CD4-positive, alpha-beta T cell (primary cell): ENCODE measurements at places on chromosomes 5 and 9.
A peak's percentile ranks its signal among the peaks of the same experiment; 100 is the strongest.

- DNase-seq, result no peak
Observed at GRCh38 chr9:92293075-92293354, 482 bp downstream of the IARS1 start.

DNA sequence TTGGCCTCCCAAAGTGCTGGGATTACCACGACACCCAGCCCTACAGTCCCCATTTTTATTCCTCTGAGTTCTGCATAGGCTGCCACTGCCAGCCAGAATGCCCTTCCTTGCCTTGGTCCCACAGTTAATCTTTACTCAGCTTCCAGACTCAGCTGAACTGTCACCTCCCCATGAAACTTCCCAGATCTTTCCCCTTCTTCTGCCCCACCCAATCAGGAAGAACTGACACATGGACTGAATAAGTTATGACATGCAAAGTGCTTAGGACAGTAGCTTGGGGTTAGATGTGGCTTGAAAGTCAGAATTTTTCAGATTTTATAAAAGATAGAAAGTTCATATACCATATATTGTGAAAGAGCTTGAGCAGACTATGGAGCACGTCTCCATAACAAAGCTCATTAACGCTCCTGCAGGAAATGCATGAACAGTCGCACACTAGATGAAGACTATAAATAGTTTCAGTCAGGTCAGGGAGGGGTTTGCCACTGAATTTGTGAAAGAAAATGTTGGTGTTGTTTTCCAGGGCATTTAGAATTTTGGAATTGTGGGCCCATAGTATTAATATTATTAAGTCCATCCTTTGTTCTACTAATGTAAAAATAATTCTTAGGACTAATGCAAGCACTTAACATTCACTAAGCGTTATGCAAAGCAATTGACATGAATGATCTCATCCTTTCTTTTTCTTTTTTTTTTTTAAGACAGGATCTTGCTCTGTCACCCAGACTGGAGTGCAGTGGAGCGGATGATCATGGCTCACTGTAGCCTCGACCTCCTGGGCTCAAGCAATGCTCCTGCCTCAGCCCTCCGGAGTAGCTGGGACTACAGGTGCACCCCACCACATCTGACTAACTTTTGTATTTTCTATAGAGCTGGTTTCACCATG, 36.1 kb upstream of the DENND1A start:
- no peak for DNase-seq

- no peak for DNase-seq
Observed at GRCh38 chr5:31270396-31270795, 76.9 kb downstream of the CDH6 start.

DNA sequence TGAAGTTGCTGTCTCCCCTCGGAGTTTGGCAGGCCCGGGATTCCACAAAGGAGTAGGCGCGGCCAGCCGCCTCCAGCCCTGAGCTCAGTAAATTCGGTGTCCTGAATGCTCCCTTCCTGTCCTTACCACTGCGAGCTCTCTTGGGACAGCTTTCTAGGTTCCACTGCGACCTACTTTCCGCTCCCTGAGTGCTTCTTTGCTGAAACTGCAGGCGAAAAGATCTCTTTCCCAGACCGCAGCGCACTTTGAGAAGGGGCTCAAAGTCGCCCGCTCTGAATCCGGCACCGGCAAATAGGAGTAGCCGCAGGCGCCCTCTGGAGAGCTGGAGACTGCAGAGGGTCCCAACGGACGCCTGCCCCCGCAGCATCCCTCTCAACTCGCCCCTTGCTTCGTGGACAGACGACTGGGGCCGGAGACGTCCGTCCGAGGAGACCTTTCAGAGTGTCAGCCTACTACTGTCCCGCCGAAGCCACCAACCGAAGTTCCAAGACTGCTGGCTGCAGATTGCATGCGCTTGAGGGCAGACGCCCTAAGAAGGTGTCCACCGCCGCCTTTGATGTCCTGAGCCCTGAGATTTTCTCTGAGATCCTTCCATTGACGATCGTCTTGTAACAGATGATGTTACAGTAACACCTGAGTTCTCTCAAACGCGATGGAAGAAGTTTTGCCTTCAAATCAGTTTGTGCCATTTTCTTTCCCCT, 96.0 kb downstream of the ANXA2R start:
- DNase-seq, result no peak

DNA sequence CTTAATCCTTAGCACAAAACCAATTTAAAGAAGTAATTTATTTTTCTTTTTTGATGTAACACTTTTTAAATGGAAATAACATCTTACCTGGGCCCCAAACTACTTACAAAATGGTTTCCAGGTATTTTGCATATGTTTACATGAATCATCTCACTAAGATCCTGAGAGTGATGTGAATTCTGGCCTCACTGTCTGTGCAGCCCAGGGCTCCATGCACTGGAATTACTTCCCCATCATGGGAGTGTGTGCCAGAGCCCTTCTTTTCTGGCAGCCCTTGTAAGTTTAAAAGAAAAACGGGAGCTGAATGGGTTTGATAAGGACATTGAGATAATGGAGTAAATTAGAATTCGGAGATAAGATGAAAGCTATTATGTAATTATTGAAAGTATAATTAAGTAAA, 12.2 kb upstream of the F2R start:
- no peak for DNase-seq

DNA sequence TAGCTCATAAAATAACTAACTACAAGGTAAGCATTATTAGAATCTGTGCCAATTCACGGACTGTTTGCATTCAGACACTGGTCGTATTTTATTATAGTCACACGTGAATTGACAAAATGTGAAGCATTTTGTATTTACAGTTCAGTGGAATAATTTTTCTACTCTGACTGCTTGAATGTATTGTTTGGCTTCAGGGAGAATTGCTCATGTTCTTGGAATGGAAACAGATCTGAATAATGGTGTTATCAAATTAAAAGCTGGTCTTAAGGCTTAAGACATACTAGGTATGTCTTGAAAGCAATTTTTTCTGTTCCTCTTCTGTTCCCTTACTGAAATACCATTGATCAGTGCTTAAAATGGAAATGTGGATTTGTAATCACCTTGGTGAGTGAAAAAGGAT, 543.7 kb upstream of the TLE4 start:
- DNase-seq, result no peak

- DNase-seq, result no peak
Observed at GRCh38 chr9:79742110-79742721, 170.5 kb downstream of the TLE4 start.

DNA sequence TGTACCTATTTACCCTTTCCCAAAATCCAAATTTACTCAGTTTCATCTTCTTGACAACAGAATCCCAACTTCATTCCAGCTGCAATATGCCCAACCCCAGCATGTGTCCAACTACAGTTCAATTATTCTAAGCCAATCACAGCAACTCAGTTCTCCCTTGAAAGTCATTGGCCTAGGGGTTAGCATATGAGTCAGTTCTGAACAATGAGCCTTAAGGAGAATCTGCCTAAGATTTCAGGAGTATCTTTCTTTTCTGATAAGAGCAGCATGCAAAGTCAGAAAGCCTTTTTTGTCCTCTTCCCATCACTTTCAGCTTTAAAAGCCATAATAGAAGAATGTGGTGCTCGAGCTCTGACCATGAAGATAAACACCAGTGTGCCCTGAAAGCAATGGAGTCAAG, 44.4 kb upstream of the RASGRF2 start:
- no peak for DNase-seq

GRCh38 chr5:123359454-123360200, 63.6 kb downstream of the CEP120 start:
- no peak for DNase-seq

DNA sequence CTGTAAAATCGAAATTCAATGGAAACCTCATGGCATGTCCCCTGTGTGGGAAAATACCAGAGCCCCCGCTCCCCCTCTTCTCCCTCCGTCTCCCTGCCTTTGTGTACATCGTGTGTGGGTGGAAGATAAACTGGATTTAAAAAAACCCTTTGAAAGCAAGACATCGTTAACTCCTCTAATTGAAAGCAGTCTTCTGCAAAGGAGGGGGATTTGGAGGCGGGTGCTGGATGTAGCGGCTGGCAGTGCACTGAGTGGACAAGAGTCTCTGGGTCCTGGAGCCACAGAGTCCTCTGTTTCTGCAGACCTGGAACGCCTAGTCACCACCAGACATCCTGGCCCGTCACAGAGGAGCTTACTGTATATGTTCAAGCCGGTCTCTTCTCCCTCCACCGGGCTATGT, 169.4 kb downstream of the PAPPA start:
- DNase-seq, result no peak

DNA sequence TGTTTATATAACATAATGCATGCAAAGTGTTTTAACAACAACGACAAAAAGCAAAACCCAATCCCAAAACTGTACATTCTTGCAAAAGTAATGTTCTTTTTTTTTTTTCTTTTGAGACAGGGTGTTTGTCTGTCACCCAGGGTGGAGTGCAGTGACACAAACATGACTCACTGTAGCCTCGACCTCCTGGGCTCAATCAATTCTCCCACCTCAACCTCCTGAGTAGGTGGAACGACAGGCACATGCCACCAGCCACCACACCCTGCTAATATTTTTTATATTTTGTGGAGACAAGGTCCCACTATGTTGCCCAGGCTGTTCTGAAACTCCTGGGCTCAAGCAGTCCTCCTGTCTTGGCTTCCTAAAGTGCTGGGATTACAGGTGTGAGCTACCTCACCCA, 13.6 kb upstream of the HAVCR1 start:
- no peak for DNase-seq

- no peak for DNase-seq
Observed at GRCh38 chr5:159854916-159855315, 61.4 kb upstream of the ADRA1B start.

- DNase-seq, result no peak
Observed at GRCh38 chr9:15965246-15965745, 412.5 kb downstream of the CCDC171 start.

DNA sequence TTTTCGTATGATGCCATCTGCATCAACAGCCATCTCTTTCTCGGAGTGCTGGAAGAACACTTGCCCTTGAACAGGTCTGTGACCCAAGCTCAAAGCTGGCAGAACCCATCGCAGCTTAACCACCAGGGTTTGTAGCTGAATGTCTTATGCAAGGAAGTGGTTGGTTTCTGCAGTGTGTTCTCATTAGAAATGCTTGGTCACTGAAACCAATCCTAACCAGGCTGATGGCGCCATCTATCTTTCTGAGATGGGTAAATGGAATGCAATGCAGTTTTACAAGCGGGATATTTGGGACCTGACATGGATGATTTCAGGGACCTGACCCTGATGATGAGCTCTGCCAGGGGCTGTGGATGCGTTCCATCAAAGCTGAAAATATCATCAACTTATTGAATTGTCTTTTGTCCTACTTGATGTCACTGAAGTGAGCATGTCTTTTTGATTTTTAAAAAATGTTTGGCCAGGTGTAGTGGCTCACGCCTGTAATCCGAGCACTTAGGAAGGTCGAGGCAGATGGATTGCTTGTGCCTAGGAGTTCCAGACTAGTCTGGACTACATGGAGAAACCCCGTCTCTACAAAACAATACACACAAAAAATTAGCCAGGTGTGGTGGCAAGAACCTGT, 28.7 kb downstream of the DMRT3 start:
- DNase-seq, result peak; percentile 37

- no peak for DNase-seq
Observed at GRCh38 chr5:169691471-169691870, 54.4 kb downstream of the DOCK2 start.

- peak; percentile 57 for DNase-seq
Observed at GRCh38 chr9:126514037-126514821, 99.5 kb upstream of the LMX1B start.

DNA sequence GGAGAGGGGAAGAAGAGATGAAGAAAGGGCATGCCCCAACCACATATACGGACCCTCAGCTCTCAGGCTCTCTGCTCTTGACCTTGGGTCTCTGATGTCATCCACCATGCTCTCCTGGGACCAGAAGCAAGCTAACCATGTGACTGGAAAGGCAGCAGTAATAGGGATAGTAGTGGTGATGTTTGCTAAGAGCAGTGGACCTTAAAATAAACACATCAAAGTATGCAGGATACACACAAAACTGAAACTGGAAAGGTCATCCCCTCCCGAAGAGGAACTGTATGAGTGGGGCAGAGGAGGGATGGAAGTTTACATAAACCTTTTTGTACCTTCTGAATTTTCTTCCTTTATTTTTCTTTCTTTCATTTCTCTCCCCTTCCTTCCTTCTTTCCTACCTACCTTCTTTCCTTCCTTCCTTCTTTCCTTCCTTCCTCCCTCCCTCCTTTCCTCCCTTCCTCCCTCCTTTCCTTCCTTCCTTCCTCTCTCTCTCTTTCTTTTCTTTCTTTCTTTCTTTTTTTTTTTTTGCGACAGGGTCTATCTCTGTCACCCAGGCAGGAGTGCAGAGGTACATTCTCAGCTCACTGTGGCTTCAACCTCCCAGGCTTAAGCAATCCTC, 8.1 kb upstream of the PTPN3 start:
- no peak for DNase-seq

GRCh38 chr9:126704157-126704891, 90.6 kb downstream of the LMX1B start:
- peak; percentile 26 for DNase-seq

- no peak for DNase-seq
Observed at GRCh38 chr9:95592931-95593330, 76.2 kb upstream of the PTCH1 start.

DNA sequence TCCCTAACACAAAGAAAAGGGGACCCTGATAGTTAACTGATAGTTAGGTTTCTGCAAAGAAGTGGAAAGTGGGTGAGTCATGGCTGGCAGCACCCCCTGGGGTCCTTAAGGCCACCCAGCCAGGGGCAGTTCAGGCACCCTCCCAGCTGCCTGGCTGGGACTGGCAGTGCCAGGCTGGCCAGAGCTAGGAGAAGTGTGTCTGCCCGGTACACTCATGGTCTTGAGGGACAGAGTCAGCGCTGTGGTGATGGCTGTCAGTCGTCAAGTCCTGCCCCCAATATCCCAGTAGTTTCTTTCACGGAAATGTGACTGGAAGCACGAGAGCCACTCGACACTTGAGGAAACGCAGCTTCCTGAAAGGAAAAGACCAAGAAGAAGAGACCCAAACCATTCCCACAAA, 22.3 kb upstream of the CNOT6 start:
- no peak for DNase-seq

- DNase-seq, result no peak
Observed at GRCh38 chr5:7221041-7221440, 174.9 kb upstream of the ADCY2 start.

DNA sequence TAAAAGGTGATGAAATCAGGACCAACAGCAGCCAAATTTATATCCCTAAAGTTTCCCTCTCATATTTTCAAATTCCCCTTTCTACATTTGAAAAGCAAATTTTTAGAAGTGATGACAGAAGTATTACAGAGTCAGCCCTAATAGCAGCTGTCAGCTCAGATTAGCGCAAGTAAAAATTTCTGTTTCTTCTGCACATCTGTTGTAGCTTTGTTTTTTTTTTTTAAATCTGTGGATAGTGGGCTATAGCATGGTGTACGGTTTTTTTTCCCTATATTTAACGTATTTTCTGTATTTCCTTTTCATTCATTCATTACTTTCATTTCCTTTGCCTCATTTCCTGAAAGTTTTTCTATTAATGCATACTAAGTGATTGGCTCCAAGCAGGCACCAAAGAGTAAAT, 99.1 kb downstream of the MACIR start:
- DNase-seq, result no peak

DNA sequence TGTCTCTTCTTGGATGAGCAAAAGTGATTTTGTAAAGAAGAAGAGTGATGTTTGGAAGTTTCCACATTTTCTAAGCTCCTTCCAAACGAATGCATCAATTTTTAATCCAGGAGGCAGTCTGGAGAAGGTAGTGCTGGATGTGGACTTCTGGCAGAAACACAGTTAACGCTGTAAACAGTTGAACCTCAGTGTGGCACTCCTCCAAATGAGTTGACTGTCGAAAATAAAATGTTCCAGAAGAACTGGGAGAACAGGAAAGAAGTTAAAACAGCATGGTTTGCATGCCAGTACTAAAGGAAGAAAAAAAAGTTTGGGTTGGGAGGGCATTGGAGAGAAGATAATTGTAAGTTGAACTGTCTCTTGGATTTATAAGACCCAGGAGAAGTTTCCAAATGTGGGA, 6.5 kb downstream of the ZNF462 start:
- DNase-seq, result no peak

GRCh38 chr5:84088996-84089395, 295.7 kb downstream of the EDIL3 start:
- no peak for DNase-seq
